ENCODE measurements at places on chromosomes 12 and 14.

- DNase-seq: no peak
These were observed 845 bp upstream of the AHNAK2 start for GRCh38 chr14:104978746-104979691.

DNA sequence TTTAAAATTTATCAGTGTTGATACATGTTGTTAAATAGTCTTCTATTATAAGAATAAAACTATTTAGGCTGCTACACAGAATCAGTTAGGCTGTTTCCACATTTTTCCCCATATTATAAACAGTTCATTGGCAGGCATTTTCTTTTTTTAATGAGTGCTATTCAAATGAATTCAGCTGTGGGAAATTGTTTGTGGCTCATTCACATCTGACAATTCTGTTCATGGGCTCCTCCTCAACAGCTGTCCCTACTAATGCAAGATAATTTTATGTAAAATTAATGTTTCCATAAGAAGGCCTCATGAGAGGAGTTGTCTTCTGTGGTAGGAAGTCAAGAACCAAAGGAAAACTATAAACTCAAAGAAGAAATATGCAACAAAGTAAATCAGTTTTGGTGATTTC lies 218.0 kb downstream of the PPFIA2 start:
- no peak for DNase-seq

DNA sequence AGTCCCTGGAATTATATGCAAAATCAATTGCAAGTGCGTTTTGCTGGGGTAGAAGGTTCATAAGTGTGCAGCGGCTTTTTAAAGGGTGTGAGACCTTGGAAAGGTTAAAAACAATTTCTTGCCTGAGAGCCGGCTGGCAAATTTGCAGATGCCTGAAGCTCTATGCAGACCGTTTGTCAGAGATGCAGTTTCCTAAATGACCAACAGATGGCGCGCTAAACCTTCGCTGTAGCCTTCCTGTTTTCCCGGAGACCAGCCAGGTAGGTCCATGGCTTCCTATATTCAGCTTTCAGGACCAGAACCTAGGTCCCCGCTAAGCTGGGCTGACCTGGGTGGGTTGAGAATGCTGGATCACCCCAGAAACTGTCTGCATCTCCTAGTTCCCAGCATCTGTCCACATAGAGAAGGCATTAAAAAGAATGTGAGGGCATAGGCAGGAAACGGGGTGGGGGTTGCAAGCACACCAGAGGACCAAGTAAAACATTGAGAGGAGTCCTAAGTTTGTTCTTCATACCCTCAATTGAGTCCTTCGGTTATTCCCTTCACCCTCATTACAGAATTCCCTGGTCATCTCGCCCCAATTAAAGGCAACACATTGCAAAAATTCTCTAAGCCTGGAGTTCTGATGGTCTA lies 5.7 kb upstream of the NOS1 start:
- peak; percentile 92 for DNase-seq

- no peak for DNase-seq
These were observed 4.9 kb upstream of the RIC8B start for GRCh38 chr12:106769546-106769945.

DNA sequence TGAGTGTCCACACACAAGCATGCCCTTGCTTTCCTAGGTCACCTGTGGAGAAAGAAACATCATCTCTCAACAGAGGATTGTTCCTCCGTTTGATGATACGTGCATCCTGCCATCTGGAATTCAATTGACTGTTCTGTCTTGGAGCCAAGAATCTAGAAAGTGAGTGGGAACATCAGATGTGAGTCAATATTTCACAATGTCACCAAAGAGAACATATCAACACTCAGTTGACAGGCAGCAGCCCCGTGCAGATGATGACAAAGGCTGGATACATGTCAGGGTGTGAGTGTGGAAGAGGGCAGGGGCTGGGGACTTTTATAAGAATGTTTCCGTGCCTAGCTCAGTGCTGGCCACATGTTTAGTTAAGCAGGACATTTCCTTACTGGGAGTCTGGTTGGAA lies 76.1 kb downstream of the TBC1D30 start:
- DNase-seq: no peak

DNA sequence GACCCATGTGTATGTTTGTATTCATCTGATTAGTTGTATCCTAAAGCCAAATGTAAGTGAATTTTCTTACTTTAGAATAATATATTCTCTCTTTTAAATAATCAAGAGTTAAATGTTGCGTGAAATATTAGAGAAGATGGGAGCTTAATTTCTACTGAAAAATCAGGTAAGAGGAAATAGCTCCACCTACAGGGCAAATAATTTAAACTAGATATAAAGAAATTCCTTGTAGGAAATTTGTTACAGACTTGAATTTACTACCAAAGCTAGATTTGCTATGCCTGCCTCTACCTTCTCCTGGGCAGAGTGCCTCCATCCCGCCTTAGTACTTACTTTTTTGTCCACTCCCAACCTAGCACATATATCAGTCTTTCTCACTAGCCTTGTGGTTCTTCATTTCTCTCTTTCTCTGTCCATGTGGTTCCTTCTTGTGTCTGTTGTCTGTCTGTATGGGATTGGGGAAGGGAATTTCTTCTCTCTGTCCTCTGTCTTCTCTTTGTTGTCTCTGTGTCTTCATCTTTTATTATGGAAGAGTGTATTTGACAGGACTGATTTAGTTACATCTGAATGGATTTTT lies 44.7 kb downstream of the PALS1 start:
- DNase-seq: peak; percentile 78

GRCh38 chr12:104340925-104341611 lies 37.5 kb downstream of the EID3 start:
- DNase-seq: no peak

GRCh38 chr14:90060312-90060964 lies 1.4 kb upstream of the KCNK13 start:
- peak; percentile 63 for DNase-seq

- DNase-seq: no peak
These were observed 27.5 kb upstream of the MDM1 start for GRCh38 chr12:68359674-68360073.

DNA sequence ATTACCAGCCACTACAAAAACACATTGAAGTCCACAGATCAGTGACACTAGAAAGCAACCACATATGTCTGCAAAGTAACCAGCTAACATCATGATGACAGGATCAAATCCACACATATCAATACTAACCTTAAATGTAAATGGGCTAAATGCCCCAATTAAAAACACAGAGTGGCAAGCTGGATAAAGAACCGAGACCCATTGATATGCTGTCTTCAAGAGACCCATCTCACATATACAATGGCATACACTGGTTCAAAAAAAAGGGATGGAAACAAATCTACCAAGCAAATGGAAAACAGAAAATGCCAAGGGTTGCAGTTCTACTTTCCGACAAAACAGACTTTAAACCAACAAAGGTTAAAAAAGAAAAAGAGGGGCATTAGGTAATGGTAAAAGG lies 307.7 kb downstream of the GPHN start:
- no peak for DNase-seq

DNA sequence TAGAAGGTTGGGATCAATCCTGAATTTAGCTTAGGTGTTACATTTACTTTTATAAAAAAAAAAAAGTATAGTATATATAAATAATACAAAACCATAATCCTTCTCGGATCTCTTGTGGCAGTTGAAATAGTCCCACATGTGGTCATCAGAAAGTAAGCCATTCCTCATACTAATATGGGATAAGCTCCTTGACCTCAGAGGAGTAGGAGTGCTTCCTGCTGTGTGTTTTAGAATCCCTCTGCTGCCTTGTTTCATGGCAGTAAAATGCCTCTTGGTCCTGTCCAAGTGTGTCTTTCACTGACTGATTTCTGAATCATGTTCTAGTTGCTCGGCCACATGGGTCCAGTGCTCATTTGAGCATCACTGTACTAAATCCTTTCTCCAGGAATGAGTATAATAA lies 117.0 kb downstream of the NTN4 start:
- DNase-seq: no peak

DNA sequence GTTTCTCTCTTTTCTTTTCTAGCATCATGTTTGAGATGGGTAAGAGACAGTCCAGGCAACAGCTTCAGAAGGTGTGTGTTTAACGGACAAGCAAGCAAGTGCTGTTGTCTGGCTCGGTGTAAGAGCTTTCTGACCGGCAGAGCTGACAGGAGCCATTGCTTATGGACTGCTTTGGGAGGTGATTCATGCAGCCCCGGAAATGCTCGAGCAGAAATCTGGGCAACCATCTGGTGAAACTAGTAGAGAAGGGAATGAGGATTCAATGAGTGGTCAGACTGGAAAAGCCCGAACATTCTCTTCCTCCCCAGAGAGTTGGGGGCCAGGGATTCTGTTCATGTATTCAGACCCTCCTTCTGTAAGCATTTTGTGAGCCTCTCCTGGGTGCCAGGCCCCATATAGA lies 24.4 kb downstream of the TUNAR start:
- DNase-seq: no peak

DNA sequence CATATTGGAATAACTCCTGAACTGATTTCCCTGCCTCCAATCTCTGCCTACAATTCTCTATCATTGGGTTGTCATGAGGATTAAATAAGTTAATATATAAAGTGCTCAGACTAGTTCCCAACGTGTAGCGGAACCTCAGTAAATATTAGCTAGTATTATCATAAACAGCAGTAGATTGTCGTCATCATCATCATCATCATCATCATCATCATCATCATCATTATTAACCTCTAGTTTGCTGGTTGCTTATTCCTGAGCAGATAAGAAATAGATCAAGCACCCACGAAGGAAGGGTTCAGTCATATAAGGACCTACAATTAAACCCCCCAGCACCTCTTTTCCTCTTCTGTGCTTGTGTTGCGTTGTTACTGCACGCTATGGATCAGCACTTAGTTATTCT lies 48.8 kb upstream of the PARP11 start:
- DNase-seq: no peak

DNA sequence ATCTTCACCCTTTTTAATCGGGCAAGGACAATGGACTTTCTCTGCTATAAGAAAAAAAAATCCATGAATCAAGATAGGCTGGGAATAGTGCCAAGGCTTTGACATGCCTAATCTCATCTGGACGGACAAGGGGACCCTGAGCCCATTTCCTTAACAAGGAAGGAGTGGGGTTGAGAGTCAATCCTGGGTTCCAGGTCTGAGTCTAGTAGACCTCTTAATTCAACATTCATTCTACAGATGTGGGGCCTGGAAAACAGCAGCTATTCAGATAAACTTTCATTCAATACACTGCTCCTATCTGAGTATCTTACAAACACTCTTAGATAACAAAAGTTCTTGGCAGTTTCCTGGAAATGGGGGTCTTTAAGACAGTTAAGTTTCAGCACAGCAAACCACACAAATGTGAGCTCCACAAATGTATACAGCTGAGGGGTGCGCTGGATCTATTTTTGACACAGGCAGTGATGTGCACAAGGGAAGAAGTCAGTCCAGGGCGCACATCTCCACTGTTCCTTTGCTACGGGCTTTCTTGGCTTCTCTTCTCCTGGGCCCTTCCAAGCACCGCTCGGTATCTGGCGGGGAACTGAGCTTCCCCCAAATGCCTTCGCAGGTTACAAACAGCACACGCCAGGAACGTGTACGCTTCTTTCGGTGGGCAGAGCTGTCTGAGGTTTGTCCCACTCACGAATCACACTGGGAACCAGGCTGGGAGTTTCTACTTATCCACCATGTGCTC lies 82.2 kb upstream of the GPR68 start:
- peak; percentile 66 for DNase-seq

- DNase-seq: no peak
These were observed 6.7 kb downstream of the PSEN1 start for GRCh38 chr14:73143003-73143402.

DNA sequence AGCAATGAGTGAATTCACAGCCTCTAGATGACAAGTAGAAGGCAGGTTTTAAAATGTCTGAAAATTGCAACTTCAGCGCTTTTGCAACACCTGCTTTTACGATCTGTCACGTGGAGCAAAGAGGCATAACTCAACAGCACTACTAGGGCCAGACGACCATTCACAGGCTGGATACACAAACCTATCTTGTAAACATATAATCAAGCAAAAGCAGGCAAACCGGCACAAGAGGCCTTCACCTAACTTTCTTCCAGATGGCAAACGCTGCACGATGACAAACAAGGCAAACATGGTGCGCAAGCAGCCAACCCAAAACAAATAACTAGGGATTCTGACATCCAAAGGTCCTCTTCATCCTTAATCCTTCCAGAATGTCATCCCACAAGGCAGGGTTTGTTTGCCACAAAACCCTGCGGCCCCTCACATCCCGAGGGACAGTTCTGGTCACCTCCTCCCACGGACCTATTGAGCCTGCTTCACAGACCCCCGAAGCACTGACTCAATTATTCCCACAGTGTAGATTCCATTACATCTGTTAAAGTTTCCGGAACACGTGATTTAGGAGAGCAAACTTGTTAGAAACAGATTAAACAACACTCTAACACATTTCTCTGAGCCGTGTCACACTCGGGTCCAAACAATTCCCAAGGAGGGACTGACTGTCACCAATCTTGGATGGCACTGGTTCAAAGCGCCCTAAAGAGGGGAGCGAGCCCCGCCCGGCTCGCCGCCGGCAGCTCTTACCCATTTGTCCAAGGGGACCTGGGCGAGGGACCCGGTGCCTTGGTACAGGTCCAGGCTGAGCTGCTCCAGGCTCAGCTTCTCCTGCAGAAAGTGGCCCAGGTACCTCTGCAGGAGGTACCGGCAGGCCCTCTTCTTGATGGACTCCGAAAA lies 823 bp downstream of the ATG2B start:
- peak; percentile 93 for DNase-seq

DNA sequence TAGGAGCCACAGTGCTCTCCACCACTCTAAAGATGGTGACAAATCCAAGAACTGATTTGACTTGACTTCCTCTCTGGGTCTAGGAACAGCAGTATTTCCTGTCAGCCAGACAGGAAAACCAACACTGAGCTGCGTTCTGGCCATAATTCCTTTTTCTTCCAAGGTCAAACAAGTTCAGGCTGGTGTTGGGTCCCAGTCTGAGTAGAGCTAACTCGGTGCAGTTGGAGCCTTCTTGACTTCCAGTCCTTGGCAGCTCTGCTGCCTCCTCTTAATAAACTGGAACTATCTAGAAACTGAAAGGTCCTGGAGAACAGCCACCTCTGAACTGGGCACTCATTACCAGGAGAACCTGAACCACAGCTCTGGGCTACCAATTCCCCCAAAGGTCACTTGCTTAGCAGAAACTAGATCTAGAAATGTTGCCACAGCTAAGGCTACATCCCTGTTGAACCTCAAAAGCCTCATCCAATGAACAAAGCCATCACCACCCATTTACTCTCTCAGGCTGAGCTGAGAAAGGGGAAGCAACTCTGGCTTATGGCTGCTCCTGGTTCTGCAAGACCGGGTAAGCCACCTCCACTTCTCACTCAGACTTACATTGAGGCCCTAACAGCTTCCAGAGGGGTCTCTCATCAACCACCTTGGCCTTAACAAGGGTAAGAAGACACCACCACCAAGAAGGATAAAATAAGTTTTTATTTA lies 27.7 kb downstream of the MAX start:
- DNase-seq: no peak

Measured in DMS79 treated with DMSO at 0.1 percent for 48 hours (cell line).